Peyer's patch (tissue), 4 donors: ENCODE measurements at places on chromosomes 5 and 9. TPM values are rescaled to one million over a fixed set of nuclear protein-coding genes. Genes with fewer than 3 reads are reported as not detected.

DNA sequence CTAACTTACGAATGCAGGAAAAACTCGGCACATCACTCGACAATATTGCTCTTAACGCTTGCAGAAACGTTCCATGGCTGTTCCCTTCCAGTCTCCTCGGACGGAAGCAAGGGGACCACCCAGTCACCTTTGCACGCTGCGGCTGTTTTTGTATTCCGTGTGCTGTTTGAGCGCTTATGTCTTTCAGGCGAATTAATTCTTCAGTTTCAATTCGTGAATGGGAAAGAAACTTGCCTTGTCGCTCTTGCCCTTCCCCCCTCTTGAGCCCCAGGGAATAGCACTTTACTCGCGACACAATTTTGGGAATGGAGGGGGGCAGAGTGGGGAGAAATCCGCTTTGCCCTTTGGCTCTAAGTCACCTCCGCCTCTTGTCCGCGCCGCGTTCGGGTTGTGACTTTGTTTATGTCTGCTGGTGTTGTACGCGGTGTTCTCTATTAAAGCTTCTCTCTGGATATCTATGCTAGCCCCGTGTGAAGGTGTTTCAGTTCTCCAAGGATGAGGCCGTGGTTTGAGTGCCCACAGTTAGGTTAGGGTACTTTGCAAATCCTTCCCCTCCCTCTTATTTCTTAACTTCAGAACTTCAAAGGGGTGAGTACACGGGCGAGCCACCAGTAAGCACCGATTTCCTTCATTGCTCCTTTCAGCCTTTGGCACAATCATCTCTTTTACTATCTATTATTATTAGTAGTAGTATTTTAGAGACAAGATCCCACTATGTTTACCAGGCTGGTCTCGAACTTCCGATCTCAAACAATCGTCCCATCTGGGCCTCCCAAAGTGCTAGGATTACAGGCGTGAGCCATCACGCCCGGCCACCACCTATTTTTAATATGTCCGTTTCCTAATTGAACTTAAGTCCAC lies 2.7 kb downstream of the FOXB2 start:
- H3K36me3 ChIP-seq: no peaks in the 10 kb centered on the region
- no peak for DNase-seq
- H3K4me1 ChIP-seq: peaks cover 8% of the 10 kb centered on the region

Gene PLAC8L1
- 2.8 TPM for total RNA-seq

GRCh38 chr9:72362680-72363139 lies 2.3 kb downstream of the ZFAND5 start:
- H3K27ac ChIP-seq: peak overlapping the region; percentile 100
- peak overlapping the region; percentile 96 for H3K4me3 ChIP-seq
- no peaks in the 10 kb centered on the region for H3K36me3 ChIP-seq

GRCh38 chr9:122096620-122097415 lies 3.7 kb upstream of the TTLL11 start:
- no peak overlapping the region for H3K27ac ChIP-seq
- H3K4me3 ChIP-seq: no peak overlapping the region
- H3K4me1 ChIP-seq: peaks cover 9% of the 10 kb centered on the region
- no peaks in the 10 kb centered on the region for H3K36me3 ChIP-seq
- no peaks in the 10 kb centered on the region for H3K27me3 ChIP-seq

Gene C5orf52
- total RNA-seq: not detected

- H3K4me1 ChIP-seq: no peaks in the 10 kb centered on the region
- H3K4me3 ChIP-seq: no peak overlapping the region
- DNase-seq: no peak
- H3K27ac ChIP-seq: no peak overlapping the region
- H3K27me3 ChIP-seq: no peaks in the 10 kb centered on the region
These were observed 127.1 kb downstream of the NSG2 start for GRCh38 chr5:174172566-174172965.

Gene TRIM36
- total RNA-seq: 48.9 TPM

Gene RASA1
- total RNA-seq: 20.9 TPM

Gene ACOT12
- 6.5 TPM for total RNA-seq

DNA sequence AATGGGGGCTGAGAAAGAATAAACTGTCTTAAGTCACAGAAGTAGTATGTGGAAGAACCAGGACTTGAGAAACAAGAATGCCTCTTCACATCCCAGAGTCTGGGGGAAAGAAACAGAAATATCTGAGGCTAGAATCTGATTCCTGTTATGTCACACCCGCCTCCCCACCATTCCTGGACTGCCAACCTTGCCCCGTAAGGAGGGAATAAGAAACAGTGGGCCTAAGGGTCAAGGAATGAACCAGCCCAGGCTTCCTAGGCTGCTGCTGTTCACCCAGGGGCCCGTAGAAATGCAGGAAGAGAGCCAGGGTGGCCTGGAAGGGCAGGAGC lies 4.3 kb downstream of the PCDH1 start:
- no peaks in the 10 kb centered on the region for H3K27me3 ChIP-seq
- H3K36me3 ChIP-seq: peaks cover 2% of the 10 kb centered on the region
- no peak overlapping the region for H3K4me3 ChIP-seq
- peak overlapping the region; percentile 97 for H3K27ac ChIP-seq
- H3K4me1 ChIP-seq: peaks cover 16% of the 10 kb centered on the region
- DNase-seq: no peak

Gene MYMK
- not detected for total RNA-seq

DNA sequence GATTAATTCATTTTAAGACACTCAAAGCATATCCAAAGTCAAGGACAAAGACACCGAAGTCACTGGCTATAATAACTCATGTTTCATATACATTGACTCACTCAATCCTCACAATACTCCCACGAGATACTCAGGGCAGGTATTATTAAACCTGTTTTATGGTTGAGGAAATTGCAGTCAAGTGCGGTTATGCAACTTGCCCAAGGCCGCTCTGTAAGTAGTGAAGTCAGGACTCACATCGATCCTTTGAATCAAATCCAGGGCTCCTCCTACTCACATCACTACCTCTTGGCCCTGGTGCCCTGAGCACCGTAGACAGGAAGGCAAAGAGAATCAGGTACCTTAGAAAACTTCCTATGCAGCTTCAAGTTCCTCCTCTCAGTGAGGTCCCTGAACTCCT lies 87.8 kb upstream of the APC start:
- no peak overlapping the region for H3K27ac ChIP-seq
- DNase-seq: no peak
- H3K27me3 ChIP-seq: no peaks in the 10 kb centered on the region
- H3K4me1 ChIP-seq: no peaks in the 10 kb centered on the region

- no peaks in the 10 kb centered on the region for H3K36me3 ChIP-seq
- H3K27ac ChIP-seq: no peak overlapping the region
- DNase-seq: peak; percentile 32
- H3K4me3 ChIP-seq: no peak overlapping the region
- no peaks in the 10 kb centered on the region for H3K4me1 ChIP-seq
These were observed 37.4 kb downstream of the WWC1 start for GRCh38 chr5:168328814-168329213.

Gene ADAMTS16
- total RNA-seq: not detected

Gene IL31RA
- total RNA-seq: not detected

Gene SYNPO
- 88.3 TPM for total RNA-seq

GRCh38 chr5:168591302-168592013 lies 12.3 kb upstream of the PANK3 start:
- H3K36me3 ChIP-seq: no peaks in the 10 kb centered on the region
- H3K27ac ChIP-seq: peak overlapping the region; percentile 85
- no peaks in the 10 kb centered on the region for H3K27me3 ChIP-seq
- H3K4me1 ChIP-seq: peaks cover 13% of the 10 kb centered on the region
- no peak overlapping the region for H3K4me3 ChIP-seq

DNA sequence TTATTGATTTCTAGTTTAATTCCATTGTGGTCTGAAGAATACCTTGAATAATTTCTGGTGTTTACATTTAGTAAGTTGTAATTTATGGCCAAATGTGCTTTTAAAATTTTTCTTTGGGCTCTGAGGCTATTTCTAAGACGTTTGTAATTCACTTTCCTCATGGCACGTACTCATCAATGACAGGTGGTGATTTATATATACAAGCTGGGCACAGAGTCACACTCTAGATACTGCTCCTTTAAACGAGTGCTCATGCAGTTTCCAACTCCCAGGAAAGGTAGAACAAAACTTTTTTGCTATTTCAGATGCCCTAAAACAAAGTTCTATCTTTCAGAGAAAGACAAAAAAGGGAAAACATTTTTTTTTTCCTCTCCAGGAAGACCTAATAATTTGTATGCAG lies 146.9 kb downstream of the AUH start:
- no peak for DNase-seq
- no peak overlapping the region for H3K4me3 ChIP-seq
- H3K27ac ChIP-seq: no peak overlapping the region
- no peaks in the 10 kb centered on the region for H3K27me3 ChIP-seq
- H3K4me1 ChIP-seq: no peaks in the 10 kb centered on the region

Gene SETD9
- total RNA-seq: 10.7 TPM

Gene NR2F1
- 7.4 TPM for total RNA-seq

DNA sequence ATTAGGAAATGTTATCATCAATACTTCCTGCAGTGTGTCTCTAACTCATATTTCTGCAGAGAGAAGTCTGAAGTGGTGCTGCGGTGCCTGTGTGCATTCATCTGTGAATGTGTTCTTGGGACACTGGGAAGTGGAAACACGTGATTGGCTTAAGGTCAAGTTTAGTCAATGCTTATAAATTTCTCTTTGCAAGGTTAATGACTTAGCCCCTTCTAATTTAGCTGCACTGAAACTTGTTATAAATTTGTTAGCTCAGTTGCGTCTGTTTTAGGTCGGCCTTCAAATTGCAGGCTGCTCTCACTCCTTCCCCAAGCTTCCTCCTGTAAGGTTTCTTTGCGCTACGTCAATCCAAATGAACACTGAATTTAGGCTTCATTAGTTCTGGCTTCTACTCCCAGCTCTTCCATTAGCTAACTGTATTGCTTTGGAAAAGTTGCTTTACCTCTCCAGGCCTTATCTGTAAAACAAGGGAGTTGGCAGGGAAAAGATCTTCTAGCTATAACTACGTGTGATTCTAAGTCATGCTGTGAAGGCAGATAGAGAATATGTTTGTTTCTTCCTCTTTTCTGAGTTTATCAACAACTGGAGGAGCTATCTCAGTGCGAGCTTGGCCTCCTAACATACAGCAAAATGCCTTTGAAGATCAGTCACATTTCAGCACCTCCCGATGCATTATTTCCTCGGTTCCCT lies 341.8 kb downstream of the NFIB start:
- H3K4me3 ChIP-seq: no peak overlapping the region
- no peak for DNase-seq
- H3K36me3 ChIP-seq: no peaks in the 10 kb centered on the region
- no peak overlapping the region for H3K27ac ChIP-seq
